A673 (cell line): ENCODE measurements at places on chromosomes 1 and 21. TPM values are rescaled to one million over a fixed set of nuclear protein-coding genes. Genes with fewer than 3 reads are reported as not detected.

RNF186 gene
- not detected in 2 replicates for total RNA-seq

PGLYRP4 gene
- not detected in 2 replicates for total RNA-seq

DNA sequence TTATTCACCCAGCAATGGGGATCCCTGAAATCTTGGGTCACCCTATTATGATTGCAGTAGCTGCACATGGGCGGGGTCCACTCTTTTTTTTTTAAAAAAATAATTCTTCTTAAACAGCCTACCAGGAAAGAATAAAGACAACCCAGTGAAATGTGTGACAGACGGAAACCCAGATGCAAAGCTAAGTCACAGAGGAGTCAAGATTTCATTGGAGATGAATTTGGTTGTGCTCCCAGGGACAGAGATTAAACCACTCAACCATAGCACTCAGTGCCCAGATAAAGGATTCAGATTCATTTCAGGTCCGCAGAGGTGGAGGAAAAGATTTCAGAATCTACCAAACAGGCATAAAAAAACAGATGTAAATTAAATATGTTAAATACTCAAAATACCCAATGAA lies 583.5 kb upstream of the ZP4 start:
- no peak overlapping the region for H3K4me3 ChIP-seq
- H3K36me3 ChIP-seq = no peaks in the 10 kb centered on the region
- DNase-seq = no peak
- H3K27me3 ChIP-seq = no peaks in the 10 kb centered on the region
- H3K4me1 ChIP-seq = no peaks in the 10 kb centered on the region
- H3K27ac ChIP-seq = no peak overlapping the region

GRCh38 chr1:68975212-68975933 lies 478.5 kb upstream of the DEPDC1 start:
- no peaks in the 10 kb centered on the region for H3K4me1 ChIP-seq
- H3K4me3 ChIP-seq = no peak overlapping the region
- no peaks in the 10 kb centered on the region for H3K36me3 ChIP-seq
- no peak for DNase-seq

- H3K36me3 ChIP-seq = no peaks in the 10 kb centered on the region
- no peak overlapping the region for H3K4me3 ChIP-seq
- no peak for DNase-seq
- H3K27me3 ChIP-seq = no peaks in the 10 kb centered on the region
Measured at GRCh38 chr1:61230523-61230922, 148.2 kb downstream of the NFIA start.
